Gastroesophageal sphincter (tissue), 4 donors: ENCODE measurements at places on chromosomes 5 and 9. TPM values are rescaled to one million over a fixed set of nuclear protein-coding genes. Genes with fewer than 3 reads are reported as not detected.

TMC1 gene
- not detected for total RNA-seq

GKAP1 gene
- total RNA-seq: 14.6 TPM

NDST1 gene
- total RNA-seq: 84.1 TPM

QRFP gene
- total RNA-seq: not detected

SNX30 gene
- 10.0 TPM for total RNA-seq

KCNIP1 gene
- not detected for total RNA-seq

SLC36A2 gene
- total RNA-seq: not detected

SPINK6 gene
- not detected for total RNA-seq

RNF183 gene
- total RNA-seq: 0.37 TPM

SAXO1 gene
- total RNA-seq: 0.39 TPM

FCN2 gene
- not detected for total RNA-seq

NUTM2F gene
- not detected for total RNA-seq

SOX30 gene
- 0.16 TPM for total RNA-seq

KIF20A gene
- total RNA-seq: not detected

AGXT2 gene
- not detected for total RNA-seq

CTXN3 gene
- total RNA-seq: not detected

GRCh38 chr5:1131191-1131621 lies 19.3 kb upstream of the SLC12A7 start:
- no peak for ATAC-seq

GRCh38 chr5:132905938-132906337 lies 32.5 kb downstream of the LEAP2 start:
- ATAC-seq: no peak

- ATAC-seq: peak; percentile 28
These were observed 240.7 kb upstream of the NREP start for GRCh38 chr5:111997711-111998110.

- no peak for ATAC-seq
These were observed 78.9 kb upstream of the MAP1B start for GRCh38 chr5:72028382-72028781.

GRCh38 chr5:174239718-174240117 lies 194.2 kb downstream of the NSG2 start:
- no peak for ATAC-seq

GRCh38 chr9:75083188-75083970 lies 4.6 kb downstream of the NMRK1 start:
- ATAC-seq: no peak

GRCh38 chr5:11040345-11040744 lies 279.3 kb upstream of the DAP start:
- ATAC-seq: no peak

- ATAC-seq: no peak
These were observed 310.4 kb upstream of the ZNF608 start for GRCh38 chr5:125056671-125057485.

GRCh38 chr5:112960315-112960714 lies 16.3 kb upstream of the DCP2 start:
- no peak for ATAC-seq

DNA sequence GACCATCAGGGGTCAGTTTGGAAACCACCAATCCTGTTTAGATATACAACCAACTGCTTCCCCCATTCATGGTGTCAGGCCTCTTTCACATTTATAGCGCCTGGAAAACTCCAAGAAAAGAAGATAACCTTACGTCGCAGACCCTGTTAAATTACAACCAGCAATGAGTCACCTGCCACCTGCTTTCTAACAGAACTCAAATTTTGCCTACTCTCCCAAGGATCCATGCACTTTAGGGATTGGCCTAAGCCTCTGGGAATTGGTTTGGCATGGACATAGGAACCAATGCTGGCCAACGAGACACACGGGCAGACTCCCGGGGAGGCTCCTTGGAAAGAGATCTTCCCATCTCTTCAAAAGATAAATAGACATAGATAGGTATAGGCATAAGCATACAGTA lies 87.0 kb downstream of the FEM1C start:
- ATAC-seq: no peak

- no peak for ATAC-seq
These were observed 87.6 kb downstream of the FREM1 start for GRCh38 chr9:14822666-14823065.

- ATAC-seq: no peak
These were observed 76.7 kb downstream of the FAM170A start for GRCh38 chr5:119706049-119706448.

- no peak for ATAC-seq
These were observed 30.7 kb downstream of the OR2V1 start for GRCh38 chr5:181100121-181100875.

DNA sequence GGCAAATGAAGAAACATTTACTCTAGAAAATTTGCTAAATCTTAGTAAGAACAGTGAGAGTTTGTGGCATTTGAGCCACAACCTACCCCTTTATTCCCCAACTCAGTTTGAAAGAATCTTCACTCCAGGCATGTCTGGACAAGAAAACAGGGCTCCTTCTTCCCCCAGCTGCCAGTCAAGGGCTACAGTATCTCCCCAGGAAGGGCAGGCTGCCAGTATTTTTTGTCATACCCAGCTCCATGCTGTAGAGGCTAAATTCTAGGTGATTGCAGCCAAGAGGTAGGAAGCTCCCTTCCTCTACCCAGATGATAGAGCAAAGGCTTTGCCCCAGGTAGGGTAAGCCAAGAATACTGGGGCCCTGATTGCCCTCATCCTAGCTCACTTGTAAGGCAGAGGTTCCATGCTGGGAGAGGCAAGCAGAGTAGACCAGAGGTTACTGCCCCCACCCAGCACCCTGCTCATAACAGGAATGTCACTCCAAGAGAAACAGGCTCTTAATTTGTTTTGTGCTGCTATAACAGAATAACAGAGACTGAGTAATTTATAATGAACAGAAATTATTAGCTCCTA lies 20.0 kb upstream of the GRPEL2 start:
- ATAC-seq: no peak

- ATAC-seq: no peak
These were observed 324.4 kb upstream of the MPDZ start for GRCh38 chr9:13603921-13604320.

GRCh38 chr5:172123269-172123692 lies 64.7 kb downstream of the STK10 start:
- ATAC-seq: peak; percentile 63

- ATAC-seq: no peak
These were observed 53.0 kb upstream of the ZNF622 start for GRCh38 chr5:16518606-16519005.

DNA sequence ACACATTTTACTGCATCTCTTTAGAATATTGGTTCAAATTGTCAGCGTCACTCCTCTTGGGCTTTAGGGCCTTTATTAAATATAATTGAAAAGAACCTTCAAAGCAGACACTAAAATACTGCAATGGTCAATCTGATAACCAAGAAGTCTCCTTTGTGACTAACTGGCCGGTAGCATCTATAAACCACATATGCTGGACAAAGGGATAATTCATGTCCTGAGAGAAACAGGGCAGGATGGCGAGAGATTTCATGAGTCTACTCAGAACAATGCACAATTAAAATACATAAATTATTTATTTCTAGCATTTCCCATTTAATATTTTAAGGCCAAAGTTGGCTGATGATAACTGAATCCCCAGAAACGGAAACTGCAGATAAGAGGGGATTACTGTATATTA lies 1083.4 kb upstream of the CDH18 start:
- no peak for ATAC-seq

DNA sequence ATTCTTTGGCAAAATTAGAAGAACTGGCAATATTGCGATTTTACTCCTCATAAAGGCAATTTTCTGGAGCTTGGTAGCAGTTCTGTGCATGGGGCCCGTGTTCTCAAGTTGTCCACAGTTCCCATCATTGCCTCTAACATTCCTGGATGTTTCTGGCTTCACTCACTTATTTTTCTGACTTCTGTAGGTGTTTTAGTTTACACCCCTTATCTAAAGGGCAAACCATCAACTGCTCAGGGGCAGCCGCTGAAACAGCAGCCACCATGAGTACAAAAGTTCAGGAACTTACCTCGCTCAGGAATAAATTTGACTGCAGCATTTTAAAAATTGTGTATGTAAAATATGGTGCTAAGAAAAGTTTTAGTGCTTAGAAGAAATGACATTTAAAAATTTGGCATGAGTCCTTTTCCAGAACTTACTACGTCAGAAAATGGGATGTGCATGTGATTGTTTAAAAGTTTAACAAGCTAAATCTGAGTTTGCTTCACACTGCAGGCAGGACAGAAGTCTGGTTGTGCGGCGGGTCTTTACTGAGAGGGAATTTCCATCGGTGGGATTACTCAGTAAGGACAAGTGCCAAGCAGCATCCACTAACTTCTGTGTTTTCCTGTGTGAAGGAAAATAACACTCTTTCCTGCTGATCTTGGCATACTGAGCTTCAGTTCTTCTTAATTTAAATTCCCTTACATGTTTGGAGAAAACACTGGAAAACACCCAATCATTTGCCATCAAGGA lies 261.7 kb downstream of the MAT2B start:
- ATAC-seq: no peak

DNA sequence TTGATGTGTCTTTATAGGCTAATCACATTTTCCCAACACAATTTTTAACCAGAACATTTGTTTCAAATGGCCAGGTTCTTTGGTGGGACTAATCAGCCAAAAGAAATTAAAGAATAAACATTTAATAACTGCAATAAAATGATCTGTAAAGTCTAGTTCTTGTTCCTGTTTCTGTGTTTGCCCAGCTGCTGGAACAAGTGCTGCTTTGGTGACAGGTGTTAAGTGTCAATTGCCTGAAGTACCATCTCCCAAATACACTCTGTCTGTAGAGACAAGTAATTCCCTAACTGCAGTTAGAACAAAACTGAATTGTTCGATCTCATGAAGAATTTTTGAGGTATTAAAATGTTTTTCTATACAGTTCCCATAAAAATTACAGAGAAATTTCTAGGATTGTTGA lies 402.3 kb upstream of the CHD1 start:
- no peak for ATAC-seq

- ATAC-seq: no peak
These were observed 156.5 kb downstream of the ERCC6L2 start for GRCh38 chr9:96031916-96032534.

DNA sequence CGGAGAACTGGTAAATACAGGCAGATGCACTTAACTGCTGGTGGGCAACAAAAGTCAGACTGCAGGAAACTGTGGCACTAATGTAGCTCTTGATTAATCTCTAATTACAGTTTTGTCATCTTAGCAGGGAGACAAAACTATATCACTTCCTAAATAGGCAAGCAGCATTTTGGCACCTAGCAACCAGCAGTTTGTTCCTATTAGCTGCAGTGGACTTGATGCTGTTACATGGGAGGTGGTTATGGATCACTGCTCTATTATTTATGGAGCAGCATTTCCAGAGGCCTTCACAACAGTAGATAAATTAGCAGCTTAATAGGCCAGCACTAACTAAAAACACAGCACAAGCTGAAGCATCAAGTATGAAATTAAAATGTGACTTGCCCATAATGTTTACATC lies 518.3 kb upstream of the ITGA1 start:
- ATAC-seq: no peak

- ATAC-seq: no peak
These were observed 11.2 kb downstream of the POC5 start for GRCh38 chr5:75706016-75706415.

- ATAC-seq: no peak
These were observed 288.4 kb downstream of the CAAP1 start for GRCh38 chr9:26604076-26604662.

DNA sequence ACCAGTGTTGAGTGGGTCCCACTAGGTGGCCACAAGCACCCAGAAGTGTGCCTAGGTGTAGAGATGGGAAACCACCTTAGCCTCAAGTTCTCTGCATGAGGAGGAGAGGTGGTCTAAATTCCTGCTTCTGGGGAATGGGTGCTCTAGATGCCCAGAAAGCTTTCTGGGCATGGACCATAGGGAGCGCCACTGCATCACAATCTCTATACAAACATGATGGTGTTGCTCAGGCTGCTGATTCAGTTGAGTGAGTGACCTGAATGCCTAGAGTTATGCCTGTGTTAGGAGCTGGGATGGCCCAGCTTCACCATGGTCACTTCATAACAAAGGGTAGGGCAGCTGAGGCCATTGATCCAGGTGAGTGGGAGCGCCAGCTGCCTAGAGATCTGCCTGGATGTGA lies 667.9 kb upstream of the ARRDC3 start:
- ATAC-seq: no peak

DNA sequence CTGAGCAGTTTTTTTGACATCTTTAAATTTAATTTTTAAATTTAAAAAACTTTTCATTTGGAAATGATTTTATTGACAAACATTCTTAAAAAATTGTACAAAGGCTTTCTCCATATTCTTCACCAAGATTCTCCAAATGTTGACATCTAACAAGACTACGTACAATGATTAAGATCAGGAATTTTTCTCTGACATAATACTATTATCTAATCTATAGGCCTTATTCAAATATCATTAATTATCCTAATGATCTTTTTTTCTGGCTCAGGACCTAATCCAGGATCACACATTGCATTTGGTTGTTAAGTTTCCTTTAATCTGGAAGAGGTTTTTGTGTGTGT lies 106.1 kb upstream of the OSMR start:
- no peak for ATAC-seq

DNA sequence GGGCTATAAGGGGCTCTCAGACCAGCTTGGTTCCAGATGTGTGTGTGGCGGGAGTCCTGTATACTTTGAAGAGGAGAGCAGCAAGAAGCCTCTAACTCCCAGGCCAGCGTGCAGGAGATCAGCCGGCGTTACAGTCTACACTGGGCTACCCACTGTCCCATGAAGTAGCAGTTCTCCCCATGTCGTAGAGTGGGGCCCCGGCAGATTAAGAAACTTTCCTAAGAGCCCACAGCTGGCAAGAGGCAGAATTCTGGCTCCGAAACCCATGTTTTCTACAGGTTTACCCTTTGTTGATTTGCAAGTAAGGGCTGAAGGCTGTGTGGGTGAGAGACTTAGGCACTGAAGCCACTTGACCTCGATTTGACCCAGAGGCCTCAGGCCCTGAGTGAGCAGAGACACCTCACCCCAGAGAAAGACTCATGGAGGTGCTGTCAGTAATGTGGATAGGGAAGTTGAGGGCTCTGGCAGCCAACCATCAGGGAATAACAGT lies 881 bp upstream of the B4GALT1 start:
- no peak for ATAC-seq

GRCh38 chr9:70092190-70092589 lies 48.5 kb downstream of the MAMDC2 start:
- ATAC-seq: peak; percentile 14

DNA sequence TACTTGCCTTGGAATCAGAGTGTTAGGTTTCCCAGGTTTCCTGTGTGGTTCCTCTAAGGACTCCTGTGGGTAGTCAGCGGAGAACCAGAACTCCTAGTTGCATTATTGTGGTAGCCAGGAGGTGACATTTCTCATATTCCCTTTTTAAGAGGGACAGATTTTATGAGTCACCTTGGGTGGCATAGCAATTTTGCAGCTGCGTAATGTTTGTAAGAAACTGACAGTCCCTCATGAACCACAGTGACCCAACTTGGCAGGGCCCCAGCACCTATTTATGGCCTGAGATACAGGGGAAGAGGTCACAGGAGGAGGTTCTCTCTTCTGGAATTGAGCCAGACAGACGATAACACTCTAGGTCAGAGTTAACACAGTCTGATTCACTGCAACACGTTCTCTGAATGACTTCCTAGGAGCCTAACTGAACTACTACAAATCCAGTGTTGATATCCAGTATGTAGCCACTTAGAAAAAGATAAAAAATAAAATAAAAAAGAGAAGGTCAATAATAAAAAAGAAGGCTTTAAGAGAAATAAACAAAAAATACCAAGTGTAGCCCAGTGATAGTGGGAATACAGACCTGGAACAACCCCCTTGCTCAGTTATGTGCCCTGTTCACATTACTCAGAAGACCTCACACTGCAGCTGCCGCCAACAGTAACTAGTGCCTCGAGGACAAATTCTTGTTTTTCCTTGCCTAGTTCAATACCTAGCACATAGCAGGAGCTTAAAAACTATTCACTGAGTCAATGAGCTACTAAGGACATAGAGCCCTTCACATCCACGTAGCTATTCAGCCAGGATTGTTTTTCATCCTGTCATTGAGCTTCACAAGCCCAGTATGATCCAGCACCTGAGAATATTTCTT lies 50.7 kb upstream of the VLDLR start:
- ATAC-seq: peak; percentile 77
